ENCODE measurements at places on chromosomes 6 and 20.

- H3K4me3 ChIP-seq, result no peak overlapping the region
- no peak for DNase-seq
- no peaks in the 10 kb centered on the region for H3K36me3 ChIP-seq
These were observed 120.9 kb downstream of the OLIG3 start for GRCh38 chr6:137373296-137373695.

GRCh38 chr6:135887069-135887468 lies 35.6 kb downstream of the PDE7B start:
- H3K27ac ChIP-seq, result no peak overlapping the region
- H3K4me3 ChIP-seq, result no peak overlapping the region
- DNase-seq, result no peak
- H3K4me1 ChIP-seq, result no peaks in the 10 kb centered on the region
- H3K36me3 ChIP-seq, result no peaks in the 10 kb centered on the region

DNA sequence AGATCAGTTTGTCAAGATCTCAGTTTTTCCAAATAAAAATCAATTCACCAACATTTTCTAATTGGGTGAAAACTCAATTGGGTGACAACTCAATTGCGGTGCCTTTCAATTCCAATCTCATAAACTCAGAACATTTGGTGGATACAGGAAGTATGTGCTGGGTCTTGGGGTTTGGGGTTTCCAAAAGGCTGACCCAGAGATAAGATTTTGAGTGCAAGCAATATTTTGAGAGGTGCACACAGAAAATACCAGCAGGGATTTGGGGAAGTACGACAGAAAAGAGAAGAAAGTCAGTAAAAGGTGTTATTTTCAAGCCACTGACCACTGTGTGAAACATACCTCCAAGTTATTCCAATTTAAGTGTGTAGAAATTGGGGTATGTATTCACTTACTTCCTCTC lies 258.0 kb downstream of the PHACTR1 start:
- H3K4me3 ChIP-seq, result no peak overlapping the region
- no peaks in the 10 kb centered on the region for H3K27me3 ChIP-seq
- no peak for DNase-seq

GRCh38 chr6:53728570-53729194 lies 63.1 kb upstream of the KLHL31 start:
- no peaks in the 10 kb centered on the region for H3K27me3 ChIP-seq
- no peaks in the 10 kb centered on the region for H3K36me3 ChIP-seq
- DNase-seq, result no peak

GRCh38 chr6:18161431-18161830 lies 6.2 kb downstream of the KDM1B start:
- H3K4me1 ChIP-seq, result peaks cover 4% of the 10 kb centered on the region
- H3K27me3 ChIP-seq, result no peaks in the 10 kb centered on the region
- no peak for DNase-seq

GRCh38 chr20:52075400-52075799 lies 116.2 kb downstream of the ZFP64 start:
- H3K36me3 ChIP-seq, result peaks cover 7% of the 10 kb centered on the region
- no peak for DNase-seq
- no peaks in the 10 kb centered on the region for H3K4me1 ChIP-seq

- no peaks in the 10 kb centered on the region for H3K36me3 ChIP-seq
- no peak overlapping the region for H3K27ac ChIP-seq
- peaks cover 3% of the 10 kb centered on the region for H3K27me3 ChIP-seq
- no peaks in the 10 kb centered on the region for H3K4me1 ChIP-seq
These were observed 16.5 kb downstream of the RIPOR2 start for GRCh38 chr6:24919056-24919892.

GRCh38 chr6:10583509-10583901 lies 62.4 kb downstream of the GCNT2 start:
- H3K27me3 ChIP-seq, result no peaks in the 10 kb centered on the region
- H3K27ac ChIP-seq, result no peak overlapping the region
- no peak overlapping the region for H3K4me3 ChIP-seq
- peaks cover 12% of the 10 kb centered on the region for H3K4me1 ChIP-seq
- peaks cover 3% of the 10 kb centered on the region for H3K36me3 ChIP-seq

DNA sequence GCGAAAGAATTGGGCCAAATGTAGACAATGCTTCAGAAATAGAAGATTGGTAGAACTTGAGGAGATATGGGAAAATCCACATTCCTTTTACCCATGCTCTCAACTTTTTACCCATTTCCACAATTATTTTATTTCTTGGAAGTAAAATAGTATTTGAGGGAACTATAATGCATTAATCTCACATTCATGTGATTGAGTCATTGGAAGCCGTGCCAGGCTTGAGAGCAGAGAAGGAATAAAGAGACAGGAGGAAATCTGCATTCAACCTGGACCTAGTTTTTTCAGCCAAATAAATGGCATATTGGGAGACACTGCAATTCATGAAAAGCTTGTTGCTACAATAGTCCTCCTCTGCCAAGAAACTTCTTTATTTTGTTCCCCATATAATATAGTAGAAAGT lies 2.8 kb upstream of the NUP153 start:
- no peak overlapping the region for H3K27ac ChIP-seq
- no peaks in the 10 kb centered on the region for H3K36me3 ChIP-seq
- H3K4me1 ChIP-seq, result peaks cover 14% of the 10 kb centered on the region
- DNase-seq, result no peak
- no peak overlapping the region for H3K4me3 ChIP-seq
- no peaks in the 10 kb centered on the region for H3K27me3 ChIP-seq

- H3K27ac ChIP-seq, result no peak overlapping the region
- no peak overlapping the region for H3K4me3 ChIP-seq
- peaks cover 5% of the 10 kb centered on the region for H3K4me1 ChIP-seq
- H3K36me3 ChIP-seq, result no peaks in the 10 kb centered on the region
These were observed 101.5 kb upstream of the BACH2 start for GRCh38 chr6:90397929-90398674.
